Fibroblast of skin of right biceps (primary cell): ENCODE measurements at places on chromosomes 12 and 14.

- DNase-seq: no peak
Measured at GRCh38 chr14:31806249-31806648, 245.0 kb downstream of the NUBPL start.

DNA sequence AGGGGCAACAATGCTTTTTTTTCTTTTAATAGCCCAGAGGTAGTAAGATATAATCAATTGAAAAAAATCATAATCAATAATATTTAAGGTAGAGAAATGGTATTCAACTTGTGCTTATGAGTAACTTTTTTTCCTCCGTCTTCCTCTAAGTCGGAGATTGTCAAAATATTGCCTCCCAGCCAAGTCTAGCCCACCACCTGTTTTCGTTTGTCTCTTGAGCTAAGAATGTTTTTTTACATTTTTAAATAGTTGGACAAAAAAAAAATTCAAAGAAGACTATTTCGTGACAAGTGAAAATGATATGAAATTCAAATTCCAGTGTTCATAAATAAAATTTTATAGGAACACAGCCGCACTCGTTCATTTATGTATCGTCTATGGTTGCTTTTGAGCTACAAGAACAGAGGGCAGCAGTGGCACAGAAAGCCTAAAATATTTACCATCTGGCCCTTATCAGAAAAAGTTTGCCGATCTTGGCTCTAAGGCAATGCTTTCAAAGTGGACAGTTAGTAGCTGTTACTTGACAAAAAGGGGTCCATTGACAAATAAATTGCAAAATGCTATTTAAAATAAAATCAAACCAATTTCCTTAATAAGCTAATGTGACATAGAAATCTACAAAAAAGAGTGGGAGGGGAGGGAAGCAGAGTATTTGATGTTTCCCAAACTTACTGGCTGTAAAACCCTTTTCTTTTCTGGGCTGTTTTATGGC, 40.8 kb upstream of the MAX start:
- no peak for DNase-seq

DNA sequence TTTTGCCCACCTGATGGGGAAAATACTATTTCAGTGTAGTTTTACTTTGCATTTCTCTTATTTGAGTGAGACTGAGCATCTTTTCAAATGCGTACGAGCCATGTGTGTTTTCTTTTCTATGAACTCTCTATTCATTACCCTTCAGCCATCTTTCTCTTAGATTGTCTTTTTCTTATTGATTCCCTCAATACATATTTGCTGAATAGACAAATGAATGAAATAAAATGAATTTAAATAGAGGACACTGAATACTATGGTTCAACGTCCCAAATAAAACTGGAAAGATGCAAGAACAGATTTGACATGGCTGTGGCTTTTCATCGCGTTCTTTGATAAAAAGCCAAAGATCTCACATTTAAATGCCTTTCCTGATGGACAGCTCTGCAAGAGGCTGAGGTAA, 34.6 kb upstream of the RPH3A start:
- DNase-seq: no peak

- DNase-seq: peak; percentile 59
Measured at GRCh38 chr12:85865890-85866289, 8.2 kb upstream of the NTS start.

GRCh38 chr12:101671157-101671791, 26.2 kb upstream of the CHPT1 start:
- no peak for DNase-seq

DNA sequence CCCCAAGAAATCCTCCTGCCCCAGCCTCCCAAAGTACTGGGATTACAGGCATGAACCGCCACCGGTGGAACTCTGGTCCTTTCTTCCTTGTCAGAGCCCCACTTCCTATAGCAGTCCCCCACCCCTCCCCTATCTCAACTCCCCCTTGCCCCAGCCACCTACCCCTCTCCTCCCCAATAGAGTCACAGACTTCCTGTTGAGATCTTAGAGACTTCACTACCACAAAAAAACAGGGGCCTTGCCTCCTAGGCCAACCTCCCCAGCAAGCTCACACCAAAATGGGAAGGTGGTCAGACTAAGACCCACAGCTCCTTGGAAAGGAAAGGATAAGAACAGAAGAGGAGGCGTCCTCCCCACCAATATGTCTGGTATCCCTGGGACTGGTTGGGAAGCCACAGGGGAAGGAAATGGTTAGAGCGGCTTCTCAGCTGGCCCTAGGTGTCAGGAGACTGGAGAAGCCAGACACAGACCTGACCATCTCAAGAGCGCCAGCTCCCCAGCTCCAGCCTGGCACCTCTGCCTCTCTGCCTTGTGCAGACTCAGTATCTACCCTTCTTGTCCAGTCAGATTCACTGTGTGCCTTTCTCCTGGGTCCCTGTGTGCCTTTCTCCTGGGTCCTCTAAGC, 8.5 kb downstream of the ITGB7 start:
- no peak for DNase-seq

DNA sequence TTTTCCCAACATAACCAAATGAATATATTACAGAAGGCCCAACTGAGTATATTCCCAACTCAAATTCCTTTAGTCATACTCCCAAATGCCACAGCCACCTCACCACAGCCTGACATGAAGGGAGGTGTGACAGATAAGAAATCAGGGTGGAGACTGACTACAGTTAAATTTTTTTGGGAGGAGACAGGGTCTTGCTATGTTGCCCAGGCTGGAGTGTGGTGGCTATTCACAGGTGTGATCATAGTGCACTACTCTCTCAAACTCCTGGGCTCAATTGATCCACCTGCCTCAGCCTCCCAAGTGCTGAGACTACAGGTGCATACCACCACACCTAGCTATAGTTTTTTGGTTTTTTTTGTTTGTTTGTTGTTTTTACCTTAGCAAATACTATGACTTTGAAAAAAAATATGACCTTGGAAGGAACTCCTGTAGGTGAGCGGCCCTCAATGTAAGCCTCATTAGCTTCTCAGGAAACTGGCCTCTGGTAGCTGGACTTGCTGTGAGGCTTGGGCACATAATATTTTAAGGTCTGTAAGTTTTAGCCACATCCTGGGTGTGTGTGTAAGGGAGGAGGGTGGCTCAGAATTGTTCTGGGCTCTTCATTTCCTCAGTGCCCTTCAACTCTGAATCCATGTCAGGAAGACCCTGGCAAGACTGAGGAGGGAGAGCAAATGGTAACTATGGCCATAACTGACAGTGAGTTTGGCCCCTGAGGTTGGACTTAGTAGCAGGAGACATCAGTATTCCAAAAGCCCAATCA, 39.1 kb upstream of the LTBP2 start:
- no peak for DNase-seq

GRCh38 chr14:104316723-104317491, 178.5 kb downstream of the KIF26A start:
- DNase-seq: no peak

GRCh38 chr14:96037891-96038557, 1.1 kb upstream of the C14orf132 start:
- no peak for DNase-seq

DNA sequence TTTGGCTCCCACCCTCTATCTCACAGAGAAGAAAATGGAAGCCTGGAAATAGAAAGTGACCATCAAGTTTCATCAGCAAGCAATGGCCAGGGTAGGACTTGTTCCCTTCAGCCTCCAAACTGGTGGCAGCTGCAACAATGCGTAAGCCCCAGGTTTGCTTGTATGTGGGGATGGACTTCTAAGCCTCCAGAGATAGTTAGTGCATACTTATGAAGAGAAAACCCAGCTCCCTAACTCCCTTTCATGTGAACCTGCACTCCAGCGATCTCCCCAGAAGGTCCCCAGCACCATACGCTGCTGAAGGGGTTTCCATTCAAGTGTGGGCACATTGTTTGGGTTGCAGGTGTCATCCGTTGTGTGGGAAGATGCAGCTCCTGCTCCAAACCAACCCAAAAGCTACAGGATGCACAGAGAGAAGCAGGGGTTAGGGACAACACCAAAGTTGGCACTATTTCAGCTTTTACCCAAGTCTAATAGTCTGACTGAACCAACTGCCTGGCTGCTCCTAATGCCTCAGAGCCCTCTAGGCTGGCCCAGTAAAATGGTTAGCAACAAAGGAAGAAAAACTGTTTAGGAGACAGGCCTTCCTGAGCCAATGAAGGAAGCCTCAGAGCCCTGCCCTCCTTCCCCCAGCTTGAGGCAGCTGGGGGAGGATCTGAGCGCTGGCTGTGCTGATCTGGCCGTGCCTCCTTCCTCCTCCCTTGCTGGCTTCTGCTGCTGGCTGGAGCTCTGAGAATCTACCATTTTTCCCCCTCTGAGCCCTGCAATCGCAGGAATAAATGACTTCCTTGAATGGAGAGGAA, 12.3 kb downstream of the ZFP36L1 start:
- DNase-seq: peak; percentile 65

DNA sequence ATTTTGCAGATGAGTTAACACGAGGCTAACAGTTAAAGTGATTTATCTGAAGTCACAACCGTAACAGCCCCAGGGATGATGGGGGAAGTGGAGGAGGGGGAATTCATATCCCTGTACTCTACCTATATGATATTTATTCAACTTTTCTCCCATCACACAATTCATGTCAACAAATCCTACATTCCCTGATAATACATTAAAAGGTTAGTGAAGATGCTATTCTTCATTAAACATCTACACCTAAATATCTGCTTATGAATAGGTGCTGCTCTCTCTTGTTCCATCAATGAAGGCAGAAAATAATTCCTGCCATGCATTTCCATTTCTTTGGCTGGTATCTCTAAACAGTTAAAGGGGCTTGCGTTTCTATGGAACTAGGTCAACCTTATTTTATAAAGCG, 6.8 kb downstream of the YBX3 start:
- DNase-seq: no peak

DNA sequence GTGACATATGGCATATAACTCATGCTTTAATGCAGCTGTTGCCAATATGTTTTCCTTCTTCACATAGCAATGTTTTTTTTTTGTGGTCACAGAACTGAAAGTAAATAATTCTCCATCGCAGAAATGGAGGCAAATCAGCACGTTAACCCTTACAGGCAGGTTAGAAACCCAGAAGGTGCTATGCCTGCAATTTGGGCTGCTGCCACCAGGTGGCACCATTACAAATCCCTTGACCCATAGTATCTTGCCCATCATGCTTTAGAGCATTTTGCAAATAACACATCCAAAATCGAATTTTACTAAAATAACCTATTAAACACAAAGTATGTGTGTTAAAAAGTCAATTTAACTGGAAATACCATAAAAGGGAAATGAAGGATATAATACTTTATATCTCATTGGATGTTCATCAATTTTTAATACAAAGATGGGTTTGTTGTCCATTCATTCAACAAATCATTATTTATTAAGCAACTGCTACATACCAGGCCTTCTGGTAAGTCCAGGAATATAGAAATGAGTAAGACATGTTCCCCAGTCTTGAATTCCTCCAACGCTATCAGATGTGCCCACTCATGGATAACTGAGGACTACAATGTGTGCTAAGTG, 340.1 kb downstream of the GLT1D1 start:
- peak; percentile 3 for DNase-seq
